ENCODE measurements at places on chromosomes 11 and 22.
A peak's percentile ranks its signal among the peaks of the same experiment; 100 is the strongest.

- peak; percentile 72 for DNase-seq
These were observed 20.1 kb downstream of the TSSC4 start for GRCh38 chr11:2420502-2421225.

GRCh38 chr11:35436581-35437250 lies 17.4 kb upstream of the SLC1A2 start:
- DNase-seq = no peak

GRCh38 chr11:111574373-111575225 lies 27.6 kb upstream of the SIK2 start:
- DNase-seq = no peak

DNA sequence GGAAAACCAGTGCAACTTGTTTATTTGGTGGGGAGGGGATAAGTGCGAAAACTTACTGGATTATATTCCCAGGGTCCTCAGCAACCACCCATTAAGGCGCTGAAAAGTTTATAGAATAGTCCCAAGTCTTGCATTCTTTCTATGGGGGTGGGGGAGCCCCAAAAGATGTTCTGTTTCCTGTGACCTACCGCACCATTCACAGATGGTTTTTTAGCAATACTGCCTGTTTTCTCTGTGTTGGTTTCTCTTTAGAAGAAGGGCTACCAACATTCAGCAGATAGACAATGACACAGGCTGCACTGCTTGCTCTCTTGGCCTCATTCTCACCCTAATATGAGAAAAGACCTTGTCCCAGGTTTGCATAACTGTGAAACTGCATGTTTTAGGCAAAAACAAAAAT lies 86.5 kb downstream of the FAM76B start:
- DNase-seq = no peak

- no peak for DNase-seq
These were observed 13.3 kb upstream of the BCR start for GRCh38 chr22:23166841-23167616.

GRCh38 chr11:96256215-96257011 lies 86.6 kb downstream of the MAML2 start:
- no peak for DNase-seq

- DNase-seq = no peak
These were observed 64.2 kb downstream of the DGCR2 start for GRCh38 chr22:19057999-19058491.

- no peak for DNase-seq
These were observed 20.7 kb downstream of the PIK3C2A start for GRCh38 chr11:17186932-17187692.

- DNase-seq = no peak
These were observed 20.2 kb downstream of the CBX7 start for GRCh38 chr22:39132281-39132680.

GRCh38 chr11:8839957-8840945 lies 70.7 kb upstream of the AKIP1 start:
- no peak for DNase-seq

DNA sequence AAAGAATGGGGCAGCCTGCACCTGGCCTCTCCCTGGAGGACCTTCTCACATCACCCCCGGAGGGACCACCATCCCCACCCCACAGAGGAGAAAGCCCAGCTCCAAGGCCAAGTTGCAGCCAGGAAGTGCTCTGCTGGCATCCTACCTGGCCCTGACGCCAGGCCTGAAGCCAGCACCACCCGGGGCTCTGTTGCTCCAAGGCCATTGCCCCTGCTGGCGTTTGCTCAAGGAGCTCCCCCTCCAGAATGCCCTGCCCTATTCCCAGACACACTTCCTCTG lies 10.2 kb downstream of the RTN4R start:
- DNase-seq = no peak

DNA sequence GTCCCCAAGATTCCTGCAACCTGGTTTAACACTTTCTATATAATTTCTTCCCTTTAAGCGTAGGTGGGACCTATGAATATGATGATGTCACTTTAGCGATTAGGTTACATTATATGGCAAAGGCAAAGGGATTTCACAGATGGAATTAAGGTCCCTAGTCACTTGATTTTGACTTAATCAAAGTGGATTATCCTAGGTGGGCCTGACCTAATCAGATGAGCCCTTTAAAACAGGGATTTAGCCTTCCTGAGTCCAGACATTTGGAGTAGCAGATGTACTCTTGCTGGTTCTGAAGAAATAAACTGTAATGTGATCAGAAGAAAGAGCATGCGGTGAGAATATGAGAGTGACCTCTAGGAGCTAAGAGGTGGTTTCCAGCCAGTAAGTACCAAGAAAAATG lies 67.8 kb upstream of the LIN7C start:
- no peak for DNase-seq

- DNase-seq = no peak
These were observed 900.0 kb downstream of the LUZP2 start for GRCh38 chr11:25396847-25397246.

DNA sequence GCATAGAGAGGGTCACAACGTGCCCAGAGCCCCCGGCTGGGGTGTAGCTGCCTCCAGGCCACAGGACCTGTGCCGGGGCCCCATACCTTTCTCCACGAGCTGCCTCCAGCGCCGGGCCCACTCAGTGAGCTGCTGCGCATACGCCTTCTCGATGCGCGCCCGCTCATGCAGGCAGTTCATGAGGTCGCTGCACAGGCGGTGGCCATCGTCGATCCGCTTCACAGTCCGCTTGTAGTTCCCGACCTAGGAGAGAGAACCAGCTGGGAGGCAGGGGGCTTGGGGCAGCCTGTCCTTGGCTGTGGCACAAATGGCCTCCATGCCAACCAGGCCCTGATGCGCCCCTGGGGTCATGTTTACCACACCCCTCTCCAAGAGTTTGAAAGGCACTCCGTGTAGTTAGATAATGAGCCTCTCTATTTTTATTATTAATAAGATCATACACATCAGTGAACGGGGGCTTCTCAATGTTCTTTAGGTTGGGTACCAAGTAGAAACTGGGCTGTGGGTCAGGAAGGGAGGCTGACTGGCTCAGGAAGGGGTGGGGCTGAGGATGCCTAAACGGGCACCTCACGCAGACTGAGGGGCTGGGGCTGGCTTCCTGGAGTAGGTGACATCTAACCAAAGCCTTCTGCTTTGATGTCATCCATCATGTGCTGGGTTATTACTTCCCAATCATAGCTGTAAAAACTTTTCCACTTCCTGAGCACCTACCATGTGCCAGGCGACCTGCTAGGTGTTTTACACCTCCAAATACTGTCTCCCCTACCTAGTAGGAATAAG lies 36.5 kb upstream of the ARFGAP3 start:
- no peak for DNase-seq
